ENCODE measurements at places on chromosomes 13 and 19. TPM values are rescaled to one million over a fixed set of nuclear protein-coding genes. Genes with fewer than 3 reads are reported as not detected.
A peak's percentile ranks its signal among the peaks of the same experiment; 100 is the strongest.

The PVR gene
- polyA plus RNA-seq = 1.9 TPM

GRCh38 chr19:37999309-38000213 is 92.6 kb downstream of the SIPA1L3 start:
- no peak for DNase-seq

The GPR4 gene
- not detected for polyA plus RNA-seq

GRCh38 chr19:3919793-3920192 is 13.1 kb upstream of the NMRK2 start:
- DNase-seq = no peak

DNA sequence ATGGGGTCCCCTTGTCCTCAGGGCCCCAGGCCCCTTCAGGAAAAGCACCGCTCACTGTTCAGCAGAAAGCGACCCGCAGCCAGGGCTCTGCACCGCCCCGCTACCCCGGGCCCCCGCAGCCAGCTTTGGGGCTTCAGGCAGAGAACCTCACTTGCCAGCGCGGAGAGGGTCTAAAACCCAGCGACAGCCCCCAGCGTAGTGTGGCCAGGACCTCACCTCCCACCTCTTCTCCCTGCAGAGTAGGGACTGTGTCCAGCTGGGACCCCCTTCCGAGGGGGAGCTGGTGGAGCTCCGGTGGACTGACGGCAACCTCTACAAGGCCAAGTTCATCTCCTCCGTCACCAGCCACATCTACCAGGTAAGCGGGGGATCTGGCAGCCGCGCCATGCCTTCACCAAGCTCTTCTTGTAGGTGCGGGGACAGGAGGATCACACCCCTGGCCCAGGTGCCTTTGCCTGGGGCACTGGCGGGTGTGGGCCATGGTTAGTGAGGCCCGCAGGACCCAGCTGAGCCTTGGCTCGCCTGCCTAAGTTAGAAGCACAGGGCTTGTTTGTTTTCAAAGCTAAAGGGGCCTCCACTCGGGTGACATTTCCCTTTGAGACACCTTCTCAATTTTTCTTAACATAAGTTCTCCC is 175.7 kb downstream of the KDM4B start:
- DNase-seq = no peak

DNA sequence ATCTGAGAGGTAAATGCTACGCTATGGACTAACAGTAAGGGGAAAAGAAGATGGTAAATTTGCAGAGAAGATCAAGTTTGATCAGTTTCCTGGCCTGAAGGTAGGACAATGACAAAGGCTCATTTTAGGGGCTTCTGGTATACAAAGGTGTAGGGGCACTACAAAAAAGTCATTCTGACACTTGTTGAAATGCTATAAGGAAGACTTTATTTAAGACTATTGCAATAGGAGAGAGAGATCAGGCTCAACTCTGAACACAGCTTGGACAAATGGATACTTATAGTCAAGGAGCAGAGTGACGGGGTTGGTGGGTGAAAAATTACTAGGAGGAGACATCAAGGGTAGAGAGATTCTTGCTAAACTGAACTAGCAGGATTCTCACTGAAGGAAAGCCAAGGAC is 37.2 kb upstream of the KPNA3 start:
- DNase-seq = no peak

DNA sequence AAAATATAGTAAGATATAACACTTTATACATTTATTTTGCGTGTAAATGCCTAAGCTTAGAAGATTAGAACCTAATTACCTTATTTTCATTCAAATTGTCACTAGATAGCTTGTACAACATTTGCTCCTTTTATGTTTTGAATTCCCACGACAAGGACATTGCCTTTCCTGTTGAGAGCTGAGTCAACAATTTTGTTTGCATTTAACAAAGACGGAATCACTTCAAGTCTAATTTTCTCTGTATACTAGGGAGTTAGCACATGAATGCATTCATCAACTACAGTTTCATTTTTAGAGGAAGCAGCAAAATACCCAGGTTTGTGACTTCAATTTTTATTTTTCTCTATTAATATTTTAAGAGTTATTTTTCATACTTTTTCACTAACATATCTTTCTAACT is 48.7 kb upstream of the PCCA start:
- DNase-seq = no peak

GRCh38 chr13:30341815-30342570 is 34.6 kb upstream of the KATNAL1 start:
- DNase-seq = no peak

The ZNF69 gene
- not detected for polyA plus RNA-seq

DNA sequence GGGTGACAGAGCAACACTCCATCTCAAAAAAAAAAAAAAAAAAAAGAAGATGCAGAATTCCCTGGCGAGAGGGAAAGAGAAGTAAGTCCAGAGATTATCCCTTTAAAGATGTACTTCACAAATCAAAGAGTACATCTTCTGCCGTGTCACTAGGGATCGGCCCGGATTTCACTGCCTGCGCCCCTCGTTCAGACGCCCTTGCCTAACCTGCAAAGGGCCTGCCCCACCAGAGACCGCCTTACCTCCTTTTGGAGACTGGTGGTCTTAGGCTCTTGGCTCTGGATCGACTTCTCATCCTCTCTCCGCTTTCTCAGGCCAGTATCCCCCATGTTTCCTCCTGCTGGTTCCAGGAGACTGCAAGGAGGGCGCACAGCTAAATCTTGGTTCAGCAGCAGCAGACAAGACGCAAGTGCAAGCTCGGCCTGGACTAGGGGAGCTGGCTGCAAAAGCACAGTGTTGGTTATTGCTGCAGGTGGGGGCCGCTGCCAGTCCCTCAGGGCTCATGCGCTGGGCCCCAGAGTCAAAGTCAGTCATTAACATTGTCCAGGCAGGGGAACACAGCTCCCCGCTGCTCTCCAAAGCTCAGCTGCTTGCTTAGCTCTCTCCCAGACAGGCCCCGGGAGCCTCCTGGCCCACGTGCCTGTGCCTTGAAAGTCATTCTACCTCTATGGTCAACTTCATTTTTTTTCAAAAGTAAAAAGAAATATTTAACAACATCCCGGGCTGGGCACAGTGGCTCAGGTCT is 1.2 kb downstream of the SLC7A9 start:
- no peak for DNase-seq

DNA sequence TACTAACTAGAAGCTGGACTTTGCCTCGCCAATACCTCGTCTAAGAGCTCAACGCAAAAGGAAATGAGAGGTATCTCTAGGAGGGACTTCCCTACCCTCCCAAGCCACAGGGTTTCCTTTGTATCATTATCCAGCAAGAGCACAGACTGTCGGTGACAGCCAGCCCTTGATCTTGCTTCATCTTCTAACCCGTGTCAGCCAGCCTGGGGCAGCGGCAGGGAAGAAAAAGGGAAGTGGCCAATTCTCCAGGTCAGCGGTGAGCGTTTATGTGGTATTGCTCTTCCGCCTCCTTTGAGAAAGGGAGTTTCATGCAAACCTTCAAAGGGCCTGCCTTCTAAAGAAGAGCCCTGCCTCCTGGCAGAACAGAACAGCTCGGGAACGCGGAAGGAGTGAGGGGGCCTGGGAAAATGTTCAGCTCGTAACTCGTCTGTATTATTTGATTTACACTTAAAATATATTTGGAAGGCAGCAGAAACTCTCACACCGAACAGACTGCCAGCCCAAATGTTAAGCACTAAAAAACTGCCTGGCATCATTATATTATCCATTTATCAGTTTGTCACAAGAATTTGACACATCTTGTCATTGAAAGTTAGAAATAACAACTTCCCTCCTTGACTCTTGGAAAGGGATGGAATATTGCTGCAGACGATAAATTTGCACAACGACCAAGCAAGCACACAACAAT is 41.8 kb downstream of the EFNB2 start:
- peak; percentile 52 for DNase-seq

Measured in GM12878 (cell line).